Activated CD4-positive, alpha-beta T cell treated with anti-CD3 and anti-CD28 coated beads, Interleukin-2, amount 50 U/mL, for 48 hours (primary cell): ENCODE measurements at places on chromosomes 13 and 19.

- no peak for DNase-seq
These were observed 81.1 kb upstream of the SERP2 start for GRCh38 chr13:44292545-44292944.

DNA sequence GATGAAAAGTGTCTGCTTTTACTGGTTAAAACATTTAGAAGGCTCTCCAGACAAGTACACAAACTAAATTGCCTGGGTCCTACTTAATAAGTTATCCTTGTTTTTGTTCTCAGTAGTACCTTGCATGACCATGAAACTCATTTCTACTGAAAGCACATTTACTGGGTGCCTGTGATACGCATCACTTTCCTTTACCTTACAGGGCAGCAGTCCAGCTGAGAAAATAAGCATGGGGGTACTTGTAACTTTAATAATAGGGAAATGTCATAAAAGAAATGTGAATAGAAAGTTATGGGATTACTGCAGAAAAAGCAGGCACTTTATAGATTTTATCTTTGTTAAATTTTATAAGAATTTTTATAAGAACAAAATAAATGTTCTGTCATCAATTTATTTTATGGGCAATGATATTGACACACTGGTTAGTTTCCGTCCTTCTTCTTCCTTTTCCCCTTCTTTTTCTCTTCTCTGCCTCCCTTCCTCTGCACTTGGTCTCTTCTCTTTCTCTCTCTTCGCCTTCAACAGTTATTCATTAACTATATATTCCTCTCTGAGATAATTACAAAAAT is 107.3 kb upstream of the AKAP11 start:
- no peak for DNase-seq

- no peak for DNase-seq
These were observed 24.2 kb downstream of the FXYD5 start for GRCh38 chr19:35178701-35179100.

DNA sequence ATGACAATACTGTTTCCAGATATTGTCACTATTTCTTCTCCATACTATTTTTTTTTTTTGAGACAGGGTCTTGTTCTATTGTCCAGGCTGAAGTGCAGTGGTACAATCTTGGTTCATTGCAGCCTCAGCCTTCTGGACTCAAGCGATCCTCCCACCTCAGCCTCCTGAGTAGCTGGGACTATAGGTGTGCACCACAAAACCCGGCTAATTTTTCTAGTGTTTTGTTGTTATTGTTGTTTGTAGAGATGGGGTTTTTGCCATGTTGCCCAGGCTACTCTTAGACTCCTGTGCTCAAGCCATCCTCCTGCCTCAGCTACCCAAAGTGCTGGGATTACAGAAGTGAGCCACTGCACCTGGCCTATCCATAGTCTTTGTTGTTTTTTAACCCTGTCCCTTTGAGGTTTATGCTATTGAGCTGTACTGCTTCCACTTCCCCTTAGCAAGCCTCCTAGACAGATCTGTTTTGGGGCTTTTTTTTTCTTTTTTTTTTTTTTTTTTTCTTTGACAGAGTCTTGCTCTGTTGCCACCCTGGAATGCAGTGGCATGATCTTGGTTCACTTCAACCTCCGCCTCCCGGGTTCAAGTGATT is 27.6 kb upstream of the MAP3K10 start:
- no peak for DNase-seq
